ENCODE measurements at places on chromosomes 4 and X. TPM values are rescaled to one million over a fixed set of nuclear protein-coding genes. Genes with fewer than 3 reads are reported as not detected.

DNA sequence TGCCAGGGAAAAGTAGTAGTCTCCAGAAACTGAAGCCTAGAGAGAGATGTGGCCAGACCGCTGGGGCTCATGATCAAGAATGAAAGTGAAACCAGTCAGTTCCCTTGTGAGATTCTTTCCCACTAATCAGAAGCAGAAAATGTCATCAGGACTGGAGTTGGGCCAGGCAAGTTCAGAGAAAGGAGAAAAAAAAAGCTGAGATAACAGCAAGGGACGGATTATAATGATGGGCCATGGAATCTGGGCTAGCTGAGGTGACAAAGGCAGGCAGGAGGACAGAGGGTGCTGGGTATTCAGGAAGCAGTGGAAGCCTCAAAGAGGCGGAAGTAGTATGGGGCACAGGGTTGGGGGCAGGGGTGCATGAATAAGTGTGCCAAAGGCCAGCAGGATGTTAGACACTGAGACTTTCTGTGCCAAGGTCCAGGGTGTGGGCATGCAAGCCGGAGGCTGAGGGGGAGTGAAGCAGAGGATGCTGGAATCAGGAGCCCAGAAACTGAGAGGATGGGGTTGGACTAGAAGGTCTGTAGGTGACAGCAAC lies 2.5 kb downstream of the CXorf38 start:
- peak overlapping the region; percentile 75 for H3K27ac ChIP-seq
- H3K4me3 ChIP-seq: peak overlapping the region; percentile 42
- peaks cover 4% of the 10 kb centered on the region for H3K4me1 ChIP-seq
- H3K36me3 ChIP-seq: no peaks in the 10 kb centered on the region

DNA sequence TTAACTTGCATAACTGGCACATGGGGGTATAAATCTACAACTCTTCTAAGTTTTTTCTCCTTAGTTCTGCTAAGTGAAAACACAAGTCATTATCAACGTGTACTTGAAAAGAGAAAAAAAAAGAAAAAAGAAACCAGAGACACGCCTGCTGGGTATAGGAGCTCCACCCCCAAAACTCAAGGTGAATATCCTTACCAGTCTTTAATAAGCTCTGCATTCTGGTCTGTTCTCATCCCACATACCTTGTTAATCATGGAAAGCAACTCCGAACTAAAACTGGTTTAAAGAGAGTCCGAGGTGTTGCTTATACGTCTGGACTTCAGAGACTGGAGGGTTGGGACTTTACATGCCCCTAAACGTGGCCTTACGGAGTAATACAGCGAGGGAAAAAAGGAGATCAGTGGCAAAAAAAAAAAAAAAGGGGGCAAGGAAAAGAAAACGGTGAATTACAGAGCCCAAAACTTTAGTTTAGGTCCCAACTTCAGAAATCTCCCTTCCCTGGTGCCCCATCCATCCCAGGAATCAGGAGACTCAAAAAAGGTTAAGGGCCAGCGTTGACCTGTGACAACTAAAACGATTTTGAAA lies 1.0 kb downstream of the PGRMC2 start:
- H3K4me3 ChIP-seq: peak overlapping the region; percentile 78
- H3K4me1 ChIP-seq: peaks cover 16% of the 10 kb centered on the region
- peak overlapping the region; percentile 97 for H3K27ac ChIP-seq
- no peak for DNase-seq
- H3K27me3 ChIP-seq: no peaks in the 10 kb centered on the region

DNA sequence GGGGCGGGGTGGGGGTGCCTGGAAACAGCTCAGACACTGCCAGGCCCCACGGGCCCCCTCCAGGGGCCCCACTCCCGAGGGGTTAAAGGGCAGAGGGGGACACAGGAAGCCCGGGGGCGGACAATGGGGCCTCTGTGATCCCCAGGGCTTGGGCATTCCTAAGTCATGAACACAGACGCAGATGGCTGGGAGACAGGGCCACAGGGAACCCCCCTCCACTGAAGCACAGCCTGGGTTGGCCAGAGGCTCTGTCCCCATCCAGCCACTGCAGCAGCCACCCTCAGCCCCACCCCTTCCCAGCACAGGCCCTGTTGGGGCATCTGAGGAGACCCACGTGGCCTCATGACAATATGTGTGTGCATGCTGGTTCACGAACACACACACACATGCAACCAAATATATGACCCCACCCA lies 3.9 kb downstream of the L1CAM start:
- H3K4me3 ChIP-seq: no peak overlapping the region
- H3K4me1 ChIP-seq: no peaks in the 10 kb centered on the region
- no peak for DNase-seq
- H3K36me3 ChIP-seq: no peaks in the 10 kb centered on the region
- H3K27ac ChIP-seq: no peak overlapping the region

DNA sequence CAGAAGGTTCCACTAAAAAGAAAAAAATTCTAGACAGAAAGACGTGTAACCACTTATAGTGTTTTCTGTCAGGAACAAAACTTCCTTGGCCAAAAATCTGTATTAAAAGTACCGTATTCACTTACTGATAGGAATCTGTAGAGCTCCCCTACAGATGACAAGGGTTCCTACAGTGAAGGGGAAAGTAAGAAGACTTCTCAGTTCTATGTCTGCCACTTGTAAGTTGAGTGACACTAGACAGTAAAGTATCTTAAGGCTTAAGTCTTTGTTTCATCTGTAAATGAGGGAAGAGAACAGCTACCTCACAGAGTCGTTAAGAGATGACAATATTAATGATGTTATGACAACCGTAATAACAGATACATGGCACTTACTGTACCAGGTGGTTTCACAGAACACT lies 3.3 kb downstream of the COQ2 start:
- H3K4me1 ChIP-seq: peaks cover 8% of the 10 kb centered on the region
- no peak overlapping the region for H3K27ac ChIP-seq
- no peaks in the 10 kb centered on the region for H3K27me3 ChIP-seq
- H3K36me3 ChIP-seq: peaks cover 6% of the 10 kb centered on the region
- H3K4me3 ChIP-seq: no peak overlapping the region
- DNase-seq: no peak

DNA sequence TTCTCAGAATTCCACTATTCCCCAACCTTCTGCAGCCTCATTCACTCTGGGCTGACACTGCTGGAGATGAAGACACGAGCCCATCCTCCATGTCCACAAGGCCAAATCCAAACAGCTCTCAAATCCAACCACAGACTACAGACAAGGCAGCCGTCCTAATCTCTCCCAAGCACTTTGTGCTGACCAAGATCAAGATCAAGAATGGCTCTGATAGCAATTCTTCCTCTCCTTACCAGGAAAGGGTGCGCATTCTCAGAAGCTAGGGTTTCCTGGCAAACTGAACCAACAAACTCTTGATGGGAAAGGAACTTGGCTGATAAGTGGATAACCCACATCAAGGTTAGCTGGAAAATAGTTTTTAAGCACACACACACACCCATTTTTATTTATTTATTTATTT lies 26.5 kb downstream of the RELL1 start:
- no peak for DNase-seq
- no peak overlapping the region for H3K27ac ChIP-seq
- peaks cover 4% of the 10 kb centered on the region for H3K36me3 ChIP-seq
- H3K4me1 ChIP-seq: peaks cover 12% of the 10 kb centered on the region
- H3K4me3 ChIP-seq: no peak overlapping the region
- no peaks in the 10 kb centered on the region for H3K27me3 ChIP-seq

GRCh38 chr4:139798456-139798855 lies 132.8 kb downstream of the MGST2 start:
- no peaks in the 10 kb centered on the region for H3K4me1 ChIP-seq
- no peaks in the 10 kb centered on the region for H3K27me3 ChIP-seq
- no peak overlapping the region for H3K27ac ChIP-seq
- H3K4me3 ChIP-seq: no peak overlapping the region
- no peak for DNase-seq

GRCh38 chr4:3679851-3680311 lies 86.3 kb upstream of the ADRA2C start:
- no peaks in the 10 kb centered on the region for H3K36me3 ChIP-seq
- no peak for DNase-seq
- H3K27me3 ChIP-seq: no peaks in the 10 kb centered on the region
- H3K27ac ChIP-seq: no peak overlapping the region
- no peak overlapping the region for H3K4me3 ChIP-seq
- no peaks in the 10 kb centered on the region for H3K4me1 ChIP-seq

DNA sequence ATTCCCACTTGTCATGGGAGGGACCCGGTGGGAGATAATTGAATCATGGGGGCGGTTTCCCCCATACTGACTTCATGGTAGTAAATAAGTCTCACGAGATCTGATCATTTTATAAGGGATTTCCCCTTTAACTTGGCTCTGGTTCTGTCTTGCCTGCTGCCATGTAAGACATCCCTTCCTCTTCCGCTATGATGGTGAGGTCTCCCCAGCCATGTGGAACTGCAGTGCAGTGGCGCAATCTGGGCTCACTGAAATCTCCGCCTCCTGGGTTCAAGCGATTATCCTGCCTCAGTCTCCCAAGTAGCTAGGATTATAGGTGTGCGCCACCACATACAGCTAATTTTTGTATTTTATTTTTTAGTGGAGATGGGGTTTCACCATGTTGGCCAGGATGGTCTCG lies 2.9 kb downstream of the HPGDS start:
- no peaks in the 10 kb centered on the region for H3K36me3 ChIP-seq
- DNase-seq: no peak
- no peaks in the 10 kb centered on the region for H3K4me1 ChIP-seq

GRCh38 chr4:174210952-174211490 lies 72.4 kb downstream of the FBXO8 start:
- no peak for DNase-seq
- H3K27me3 ChIP-seq: peaks cover 22% of the 10 kb centered on the region
- H3K4me3 ChIP-seq: no peak overlapping the region
- no peak overlapping the region for H3K27ac ChIP-seq
- no peaks in the 10 kb centered on the region for H3K36me3 ChIP-seq

GRCh38 chr4:7151668-7152227 lies 40.6 kb upstream of the SORCS2 start:
- DNase-seq: no peak
- no peaks in the 10 kb centered on the region for H3K27me3 ChIP-seq
- H3K4me1 ChIP-seq: no peaks in the 10 kb centered on the region
- H3K36me3 ChIP-seq: no peaks in the 10 kb centered on the region

GRCh38 chrX:19775830-19776485 lies 111.4 kb downstream of the SH3KBP1 start:
- no peaks in the 10 kb centered on the region for H3K4me1 ChIP-seq
- H3K36me3 ChIP-seq: no peaks in the 10 kb centered on the region
- H3K27me3 ChIP-seq: no peaks in the 10 kb centered on the region
- H3K27ac ChIP-seq: no peak overlapping the region

GRCh38 chrX:68061206-68061535 lies 372.1 kb downstream of the OPHN1 start:
- H3K27me3 ChIP-seq: no peaks in the 10 kb centered on the region
- no peak overlapping the region for H3K27ac ChIP-seq
- H3K36me3 ChIP-seq: no peaks in the 10 kb centered on the region
- no peak for DNase-seq

GRCh38 chr4:189656641-189657040 lies 284.0 kb upstream of the FRG1 start:
- H3K27ac ChIP-seq: no peak overlapping the region
- H3K27me3 ChIP-seq: no peaks in the 10 kb centered on the region
- no peak overlapping the region for H3K4me3 ChIP-seq
- no peaks in the 10 kb centered on the region for H3K36me3 ChIP-seq

DNA sequence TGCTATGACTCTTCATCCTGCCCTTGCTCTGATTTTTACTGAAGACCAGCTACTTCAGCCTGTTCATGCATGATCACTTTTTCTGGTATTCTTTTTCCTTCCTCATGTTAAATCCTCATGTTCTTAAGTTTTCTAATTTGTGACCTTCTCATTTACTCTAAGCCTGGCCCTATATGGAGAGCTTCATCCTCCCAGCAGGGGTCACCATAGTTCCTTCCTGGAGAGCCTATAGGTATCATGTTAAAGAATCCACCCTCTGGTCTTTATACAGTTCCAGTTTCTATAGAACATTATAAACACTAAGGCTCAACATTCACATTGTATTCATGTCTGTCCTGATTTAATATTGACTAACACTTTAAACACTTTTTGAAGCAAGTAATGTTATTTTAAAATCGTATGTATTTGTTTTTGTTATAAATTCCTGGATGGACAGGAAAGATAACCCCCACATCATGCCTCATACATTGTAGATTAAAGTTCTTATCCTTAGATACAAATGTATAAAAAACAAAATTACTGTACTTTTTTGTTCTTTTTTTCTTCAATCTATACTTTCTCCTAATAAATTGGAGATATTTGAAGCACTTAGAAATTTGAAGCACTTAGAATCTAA lies 53.8 kb upstream of the OTUD4 start:
- DNase-seq: peak; percentile 78
- no peaks in the 10 kb centered on the region for H3K36me3 ChIP-seq
- no peak overlapping the region for H3K4me3 ChIP-seq
- H3K27me3 ChIP-seq: no peaks in the 10 kb centered on the region
- no peaks in the 10 kb centered on the region for H3K4me1 ChIP-seq

DNA sequence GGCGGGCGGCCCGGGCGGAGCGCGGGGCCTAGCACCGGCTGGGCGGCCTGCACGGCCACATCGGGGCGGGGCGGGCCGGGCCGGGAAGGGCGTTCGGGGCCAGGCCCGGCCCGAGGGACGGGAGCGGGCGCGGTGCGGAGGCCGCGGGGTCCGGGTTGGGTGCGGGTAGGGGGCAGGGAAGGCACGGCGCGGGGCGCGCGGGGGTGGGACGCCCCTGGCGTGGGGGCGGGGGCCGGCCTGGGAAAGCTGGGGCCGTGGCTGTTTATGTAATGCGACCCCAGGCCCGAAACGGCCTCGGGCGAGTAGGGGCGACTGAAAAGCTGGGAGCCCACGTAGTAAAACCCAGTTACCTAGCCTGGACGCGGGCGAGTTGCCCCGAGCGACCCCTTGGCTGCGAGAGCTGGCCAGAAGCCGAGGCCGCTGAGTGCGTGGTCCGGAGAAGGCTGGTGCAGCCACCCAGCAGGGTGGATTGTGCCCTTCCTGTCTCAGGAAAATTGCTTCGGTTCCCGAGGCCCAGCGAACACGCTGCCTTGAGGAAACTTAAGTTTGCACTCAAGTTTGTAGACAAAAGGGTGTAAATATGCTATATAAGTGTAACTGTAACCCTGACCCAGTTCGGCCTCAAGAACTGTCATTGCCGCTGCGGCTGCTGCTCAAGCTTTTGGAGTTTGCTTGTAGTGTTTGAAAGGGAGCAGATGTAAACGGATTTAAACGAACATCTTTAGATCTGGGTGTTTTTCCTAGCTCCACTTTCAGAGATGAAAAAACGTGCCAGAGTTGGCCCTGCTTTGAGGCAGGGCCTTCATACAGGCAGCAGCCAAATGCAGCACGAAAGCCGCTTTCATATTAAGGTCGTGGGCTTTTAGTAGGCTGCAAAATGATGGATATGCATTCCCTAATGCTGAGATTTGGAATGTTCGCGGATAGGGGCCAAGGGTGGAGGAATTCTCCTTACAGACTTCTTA lies 674 bp downstream of the SEC24B start:
- H3K4me3 ChIP-seq: peak overlapping the region; percentile 80
- H3K27ac ChIP-seq: peak overlapping the region; percentile 92
- H3K4me1 ChIP-seq: peaks cover 37% of the 10 kb centered on the region
- no peaks in the 10 kb centered on the region for H3K36me3 ChIP-seq
- no peaks in the 10 kb centered on the region for H3K27me3 ChIP-seq

Gene ELK1
- total RNA-seq: 17.1 TPM

Gene GYG2
- total RNA-seq: 2.4 TPM

Gene XAGE2
- not detected for total RNA-seq

Gene RBMXL3
- not detected for total RNA-seq

Gene SSX3
- total RNA-seq: not detected

All from Peyer's patch (tissue), 4 donors.